ENCODE measurements at places on chromosomes 6 and 20.

DNA sequence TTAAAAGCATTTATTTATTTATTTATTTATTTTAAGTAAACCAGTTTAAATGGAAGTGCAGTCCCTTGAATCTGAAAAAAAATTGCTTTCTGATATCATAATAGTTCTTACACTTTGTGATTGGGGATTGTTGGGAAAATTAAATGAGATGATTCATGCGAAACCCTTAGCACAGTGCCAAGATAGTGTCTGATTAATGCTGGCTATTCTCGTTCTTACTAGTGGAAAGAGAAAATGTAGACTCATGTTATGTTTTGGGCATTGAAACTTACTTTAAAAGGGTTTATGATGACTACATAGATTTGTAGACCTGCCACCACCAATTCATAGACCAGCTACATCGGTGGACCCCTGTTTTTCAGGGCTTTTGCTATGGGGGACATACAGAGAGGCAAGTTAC is 229.2 kb upstream of the ZFP64 start:
- DNase-seq, result no peak

GRCh38 chr6:46312654-46313053 is 141.9 kb upstream of the ENPP5 start:
- DNase-seq, result no peak

GRCh38 chr20:44681796-44682566 is 30.5 kb upstream of the ADA start:
- DNase-seq, result no peak

DNA sequence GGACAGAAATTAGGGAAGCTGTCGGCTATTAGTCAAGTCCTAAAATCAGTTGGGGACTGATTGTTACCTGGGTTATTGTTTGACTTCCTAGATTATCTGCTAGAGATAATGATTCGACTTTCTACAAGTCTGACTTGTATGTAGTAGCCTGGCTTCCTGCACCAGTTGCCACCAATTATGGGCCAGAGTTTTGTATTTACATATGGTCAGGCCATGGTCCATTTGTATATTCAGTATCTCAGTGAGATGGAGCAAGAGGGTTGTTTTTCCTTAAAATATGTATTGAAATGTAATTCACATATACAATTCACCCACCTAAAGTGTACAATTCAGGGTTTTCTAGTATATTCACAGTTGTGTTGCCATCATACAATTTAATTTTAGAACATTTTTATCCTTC is 130.6 kb upstream of the PHACTR3 start:
- no peak for DNase-seq

GRCh38 chr6:9112544-9112943 is 677.2 kb upstream of the SLC35B3 start:
- no peak for DNase-seq
